Kasumi-1 (cell line): ENCODE measurements at places on chromosomes 5 and 9.
A peak's percentile ranks its signal among the peaks of the same experiment; 100 is the strongest.

DNA sequence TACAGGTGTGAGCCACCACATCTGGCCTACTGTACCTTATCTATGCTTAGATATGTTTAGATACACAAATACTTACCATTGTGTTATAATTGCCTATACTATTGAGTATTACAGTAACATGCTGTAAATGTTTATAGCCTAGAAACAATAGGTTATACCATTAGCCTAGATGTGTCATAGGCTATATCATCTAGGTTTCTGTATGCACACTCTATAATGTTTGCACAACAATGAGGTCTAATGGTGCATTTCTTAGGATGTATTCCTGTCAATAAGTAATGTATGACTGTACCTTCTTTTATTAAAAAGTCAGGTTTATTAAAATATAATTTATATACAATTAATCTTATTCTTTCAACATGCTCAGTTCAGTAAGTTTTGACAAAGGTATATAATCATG lies 683.1 kb downstream of the LRRC70 start:
- no peak for DNase-seq

- DNase-seq: no peak
Measured at GRCh38 chr9:89274838-89275237, 36.2 kb upstream of the CKS2 start.

GRCh38 chr5:101424530-101425175 lies 521.6 kb upstream of the ST8SIA4 start:
- DNase-seq: no peak

- no peak for DNase-seq
Measured at GRCh38 chr9:113530022-113530635, 66.6 kb downstream of the RGS3 start.

- DNase-seq: no peak
Measured at GRCh38 chr5:150593593-150593992, 46.9 kb upstream of the SYNPO start.

DNA sequence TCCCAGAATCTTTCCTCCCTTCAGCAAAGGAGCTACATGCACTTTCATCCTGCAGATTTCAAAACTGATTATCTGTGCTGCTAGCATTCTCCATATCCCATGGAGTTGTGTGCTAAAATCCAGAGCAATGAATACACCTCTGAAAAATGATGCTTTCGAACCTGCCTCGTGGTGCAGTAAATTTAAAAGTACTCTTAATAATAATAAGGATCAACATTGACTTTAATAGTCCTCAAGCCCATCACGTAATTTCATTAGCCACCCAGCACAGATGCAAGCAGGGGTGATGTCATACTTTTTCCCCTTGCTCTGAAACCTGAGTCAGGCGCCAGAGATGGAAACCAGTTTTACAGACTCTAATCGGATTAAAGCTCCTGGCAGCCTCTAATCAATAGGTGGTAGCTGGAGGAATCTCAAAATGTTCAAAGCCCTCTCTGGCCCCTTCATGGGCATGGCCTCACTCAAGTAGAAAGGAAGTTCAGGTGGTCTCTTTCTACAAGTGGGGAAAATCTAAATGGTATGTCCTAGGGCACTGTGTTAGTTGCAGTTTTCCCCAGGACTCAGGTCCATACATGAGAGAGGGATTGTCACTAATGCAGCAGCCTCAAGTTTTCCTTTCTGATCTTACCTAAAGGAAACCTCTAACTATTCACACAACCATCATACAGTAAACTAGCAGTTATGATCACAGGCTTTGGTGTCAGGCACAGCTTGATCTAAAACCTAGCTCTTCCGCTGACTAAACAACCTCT lies 221.6 kb upstream of the SLC30A5 start:
- no peak for DNase-seq

GRCh38 chr5:82276800-82277612 lies 1.1 kb downstream of the RPS23 start:
- DNase-seq: no peak

GRCh38 chr5:68548959-68549676 lies 333.6 kb downstream of the PIK3R1 start:
- no peak for DNase-seq

DNA sequence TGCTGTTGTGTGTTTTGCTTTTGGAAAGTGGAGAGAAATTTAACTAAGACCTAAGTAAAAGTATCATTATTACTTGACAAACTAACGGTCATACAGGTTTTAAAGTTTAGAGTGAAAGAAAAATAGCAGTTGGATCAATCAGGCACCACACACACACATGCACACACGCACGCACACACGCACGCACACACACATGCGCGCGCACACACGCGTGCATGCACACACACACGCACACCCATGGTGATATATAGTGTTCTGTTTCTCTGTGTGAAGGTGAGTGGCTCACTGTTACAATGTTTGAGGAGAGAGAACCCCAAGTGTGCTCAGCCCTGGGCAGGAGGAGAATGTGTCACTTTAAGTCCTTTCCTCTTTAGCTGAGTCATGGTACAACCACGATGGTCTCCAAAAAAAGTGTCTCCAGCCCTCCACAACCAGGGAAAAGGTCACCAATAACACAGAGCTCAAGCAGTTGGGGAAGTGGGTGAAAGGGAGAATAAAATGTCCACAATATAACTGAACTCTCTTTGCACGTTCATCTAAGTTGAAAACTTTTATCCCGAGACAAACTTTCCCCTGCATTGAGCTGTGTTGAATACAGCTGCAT lies 3.2 kb downstream of the ZNF366 start:
- DNase-seq: no peak

DNA sequence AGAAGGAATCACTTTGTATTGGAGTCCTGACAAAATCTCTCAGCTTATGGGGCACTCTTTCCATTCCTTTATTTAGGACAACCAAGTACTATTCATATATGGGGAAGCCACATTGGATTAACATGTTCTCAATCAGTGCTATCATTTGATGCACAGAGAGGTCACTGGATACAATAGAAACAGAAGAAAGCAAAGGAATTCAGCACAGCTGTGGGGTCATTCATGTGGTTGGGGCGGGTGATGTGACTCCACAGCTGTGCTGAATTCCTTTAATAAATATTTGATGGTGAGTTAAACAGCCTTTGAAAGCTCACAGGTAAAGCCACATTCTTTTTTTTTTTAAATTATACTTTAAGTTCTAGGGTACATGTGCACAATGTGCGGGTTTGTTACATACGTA lies 854 bp upstream of the TEX48 start:
- DNase-seq: no peak

DNA sequence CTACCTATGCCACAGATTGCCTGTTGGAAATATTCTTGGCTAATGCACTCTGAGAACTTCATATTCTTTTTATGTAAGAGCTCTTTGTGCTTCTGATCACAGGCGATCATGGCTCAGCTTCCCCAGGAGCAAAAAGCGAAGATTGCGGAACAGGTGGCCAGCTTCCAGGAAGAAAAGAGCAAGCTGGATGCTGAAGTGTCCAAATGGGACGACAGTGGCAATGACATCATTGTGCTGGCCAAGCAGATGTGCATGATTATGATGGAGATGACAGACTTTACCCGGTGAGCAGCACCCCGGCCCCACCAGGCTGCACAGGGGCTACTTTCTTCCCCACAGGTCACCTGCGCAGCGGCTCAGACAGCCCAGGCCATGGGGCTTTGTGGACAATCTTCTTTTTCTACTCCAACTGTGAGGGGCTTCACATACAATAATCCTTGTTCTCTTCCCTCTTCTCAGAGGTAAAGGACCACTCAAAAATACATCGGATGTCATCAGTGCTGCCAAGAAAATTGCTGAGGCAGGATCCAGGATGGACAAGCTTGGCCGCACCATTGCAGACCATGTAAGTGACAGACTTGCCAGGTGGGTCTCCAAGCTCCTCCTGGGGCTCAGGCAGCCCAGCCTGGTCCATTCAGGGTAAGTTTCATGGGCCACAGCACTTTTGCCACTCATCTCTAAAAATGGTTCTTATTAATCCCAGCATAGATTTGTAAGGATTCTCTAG lies 55.4 kb upstream of the LRRTM2 start:
- DNase-seq: no peak

- DNase-seq: no peak
Measured at GRCh38 chr5:38835887-38836286, 9.9 kb upstream of the OSMR start.

- DNase-seq: peak; percentile 89
Measured at GRCh38 chr5:173327948-173328843, at the start of gene STC2. STC2 (minus strand) TSS chr5:173328414; CDS start chr5:173328193, 221 bp downstream.

- no peak for DNase-seq
Measured at GRCh38 chr9:123269281-123269680, 895 bp upstream of the STRBP start.

- DNase-seq: no peak
Measured at GRCh38 chr9:6695121-6695814, 49.7 kb upstream of the GLDC start.

- DNase-seq: peak; percentile 22
Measured at GRCh38 chr9:95157481-95158151, 159.9 kb downstream of the FANCC start.

DNA sequence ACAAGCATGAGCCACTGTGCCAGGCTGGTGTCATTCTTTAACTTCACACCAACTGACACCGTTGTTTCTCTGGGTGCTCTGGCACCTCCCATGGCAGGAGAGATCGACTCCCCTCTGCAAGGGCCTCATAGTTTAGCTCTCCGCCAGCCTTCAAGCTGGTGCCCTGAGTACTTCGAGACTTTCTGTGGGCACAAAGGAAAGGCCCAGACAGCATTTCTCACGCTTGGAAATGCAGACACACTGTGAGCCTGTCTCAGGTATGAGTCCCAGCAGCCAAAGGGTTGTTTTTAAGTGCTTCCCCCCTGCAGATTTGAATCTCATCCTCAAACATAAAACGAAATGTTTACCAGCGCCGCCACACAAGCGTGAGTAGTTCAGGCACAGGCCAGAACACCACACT lies 11.1 kb upstream of the TCF7 start:
- DNase-seq: no peak

GRCh38 chr5:178230879-178231538 lies 1.6 kb downstream of the PHYKPL start:
- no peak for DNase-seq

- no peak for DNase-seq
Measured at GRCh38 chr5:14034963-14035362, 90.5 kb upstream of the DNAH5 start.

DNA sequence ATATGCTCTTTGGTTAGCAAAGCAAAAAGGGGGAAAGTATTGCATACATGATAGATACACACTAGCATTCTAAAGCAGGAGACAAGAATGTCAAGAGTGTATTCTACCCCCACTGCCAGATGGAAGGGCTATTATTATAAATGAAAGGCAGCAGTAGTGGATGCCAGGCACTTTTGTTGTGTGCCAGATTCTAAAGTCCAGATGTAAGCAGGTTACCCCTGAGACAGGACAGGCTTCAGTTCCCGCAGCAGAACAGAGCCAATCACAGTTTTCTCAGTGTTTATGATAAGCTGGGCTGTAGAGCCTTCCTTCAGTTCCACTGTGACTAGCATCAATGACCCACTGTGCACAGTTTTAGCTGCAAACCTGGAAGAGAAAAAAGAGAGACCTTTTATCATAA lies 226.6 kb upstream of the TBCA start:
- DNase-seq: no peak

DNA sequence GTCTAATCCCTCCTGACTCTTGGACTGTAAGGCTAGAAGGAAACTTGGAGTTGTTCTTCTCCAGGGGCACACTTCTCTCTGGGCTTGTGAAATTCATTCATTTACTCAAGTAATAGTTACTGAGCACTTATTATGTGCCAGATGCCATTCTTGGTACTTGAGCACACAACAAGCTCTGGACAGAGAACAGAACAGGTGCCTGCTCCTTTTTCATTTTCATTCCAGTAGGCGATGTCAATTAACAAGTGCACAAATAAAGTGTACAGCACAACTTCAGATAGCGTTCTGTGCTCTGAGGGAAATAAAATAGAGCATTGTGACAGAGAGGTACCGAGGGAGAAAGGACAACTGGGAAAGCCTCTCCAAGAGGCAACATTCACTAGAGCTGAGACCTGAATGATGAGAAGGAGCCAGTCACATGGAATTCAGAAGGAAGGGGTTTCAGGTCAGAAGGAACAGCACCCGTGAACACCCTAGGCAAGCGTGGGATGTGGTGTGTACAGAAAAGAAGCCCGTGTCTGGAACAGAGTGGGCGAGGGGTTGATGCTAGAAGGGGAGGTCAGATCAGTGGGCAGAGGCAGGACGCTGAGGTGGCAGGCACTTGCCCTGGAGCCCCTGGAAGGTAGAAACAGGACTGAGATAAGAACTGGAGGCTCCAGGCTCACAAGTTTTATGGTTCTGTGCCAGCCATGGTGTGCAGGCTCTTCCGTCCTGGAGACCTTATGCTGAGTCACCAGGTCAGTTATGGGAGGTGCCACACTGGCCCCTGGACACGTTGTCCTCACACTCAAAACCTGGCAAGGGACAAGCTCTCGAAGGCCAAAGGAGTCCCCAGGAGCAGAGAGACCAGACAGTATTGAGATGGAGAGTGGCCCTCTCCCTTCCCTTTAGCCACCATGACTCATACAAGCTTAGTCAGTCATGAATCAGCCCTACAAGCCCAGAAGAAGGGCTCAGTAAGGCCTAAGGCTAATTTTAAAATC lies 7.2 kb upstream of the ABLIM3 start:
- no peak for DNase-seq

- DNase-seq: no peak
Measured at GRCh38 chr5:143488381-143488780, 84.9 kb upstream of the NR3C1 start.

DNA sequence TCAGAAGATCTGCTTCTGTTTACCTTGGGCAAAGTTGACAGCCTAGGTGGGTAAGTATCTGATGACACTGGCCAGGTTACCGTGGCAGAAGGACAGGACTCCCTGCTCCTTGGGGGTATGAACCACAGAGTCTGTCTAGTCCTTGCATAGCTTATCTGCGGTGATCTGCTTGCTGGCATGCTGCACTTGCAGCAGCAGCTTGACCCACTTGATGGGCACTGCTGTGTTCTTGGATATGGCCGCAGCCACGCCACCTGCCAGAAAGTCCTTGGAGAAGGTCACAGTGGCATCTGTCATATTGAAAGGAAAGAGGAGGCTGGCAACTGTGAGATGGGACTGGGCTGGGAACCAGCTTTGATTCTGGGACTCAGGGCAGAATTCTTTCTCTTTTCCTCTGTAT lies 35.9 kb upstream of the POC5 start:
- DNase-seq: no peak

GRCh38 chr9:76044266-76044819 lies 153.9 kb downstream of the PCSK5 start:
- DNase-seq: no peak

GRCh38 chr9:21144603-21145002 lies 3.0 kb upstream of the IFNW1 start:
- no peak for DNase-seq

GRCh38 chr9:123359106-123359505 lies 3.1 kb downstream of the CRB2 start:
- DNase-seq: no peak

- DNase-seq: no peak
Measured at GRCh38 chr5:149174847-149175234, 33.5 kb downstream of the ABLIM3 start.

GRCh38 chr9:94927048-94927761 lies 200.7 kb downstream of the AOPEP start:
- no peak for DNase-seq

GRCh38 chr5:95664204-95664786 lies 17.7 kb downstream of the RFESD start:
- peak; percentile 55 for DNase-seq
